ENCODE measurements at places on chromosomes 12 and 14. TPM values are rescaled to one million over a fixed set of nuclear protein-coding genes. Genes with fewer than 3 reads are reported as not detected.

- DNase-seq: no peak
Observed at GRCh38 chr14:21077672-21078071, 7.6 kb downstream of the ARHGEF40 start.

DNA sequence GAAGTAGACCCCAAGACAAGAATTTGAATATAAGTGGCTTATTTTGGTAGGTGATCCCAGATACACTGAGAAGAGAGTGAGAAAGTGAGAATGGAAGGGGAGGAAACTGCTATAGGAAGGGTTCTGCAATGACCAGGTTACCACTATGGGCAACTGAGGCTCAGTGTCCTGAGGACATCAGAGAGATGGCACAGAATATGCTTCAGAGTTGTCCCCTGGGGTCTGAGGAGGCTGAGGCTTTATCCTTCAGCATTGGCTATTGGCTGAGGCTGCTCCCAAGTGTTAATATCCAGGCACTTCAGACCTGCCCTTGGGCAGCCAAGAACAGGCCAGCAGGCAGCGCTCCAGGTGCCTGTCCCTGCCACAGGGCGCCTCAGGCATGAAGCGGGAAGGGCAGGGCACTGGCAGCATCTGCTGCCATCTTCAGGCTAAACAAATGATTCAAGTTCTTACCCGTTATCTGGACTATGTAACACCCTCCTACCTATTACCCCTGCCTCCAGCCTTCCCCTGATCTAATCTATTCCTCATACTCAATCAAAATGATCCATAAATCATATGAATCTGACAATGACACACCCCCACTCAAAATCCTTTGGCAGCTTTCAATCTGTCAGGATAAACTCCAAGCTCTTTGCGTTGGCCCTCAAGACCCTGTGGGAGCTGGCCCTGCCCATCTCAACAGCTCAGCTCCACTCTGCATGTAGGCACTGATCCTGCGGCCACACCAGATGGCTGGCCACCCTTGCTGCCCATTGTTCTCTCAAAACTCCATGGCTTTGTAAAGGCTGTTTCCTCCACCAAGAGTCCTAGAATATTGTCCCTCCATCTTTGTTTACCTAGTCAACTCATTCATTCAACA is 42.4 kb downstream of the CKAP4 start:
- DNase-seq: no peak

GRCh38 chr12:4268329-4269181 is 5.0 kb upstream of the CCND2 start:
- no peak for DNase-seq

DNA sequence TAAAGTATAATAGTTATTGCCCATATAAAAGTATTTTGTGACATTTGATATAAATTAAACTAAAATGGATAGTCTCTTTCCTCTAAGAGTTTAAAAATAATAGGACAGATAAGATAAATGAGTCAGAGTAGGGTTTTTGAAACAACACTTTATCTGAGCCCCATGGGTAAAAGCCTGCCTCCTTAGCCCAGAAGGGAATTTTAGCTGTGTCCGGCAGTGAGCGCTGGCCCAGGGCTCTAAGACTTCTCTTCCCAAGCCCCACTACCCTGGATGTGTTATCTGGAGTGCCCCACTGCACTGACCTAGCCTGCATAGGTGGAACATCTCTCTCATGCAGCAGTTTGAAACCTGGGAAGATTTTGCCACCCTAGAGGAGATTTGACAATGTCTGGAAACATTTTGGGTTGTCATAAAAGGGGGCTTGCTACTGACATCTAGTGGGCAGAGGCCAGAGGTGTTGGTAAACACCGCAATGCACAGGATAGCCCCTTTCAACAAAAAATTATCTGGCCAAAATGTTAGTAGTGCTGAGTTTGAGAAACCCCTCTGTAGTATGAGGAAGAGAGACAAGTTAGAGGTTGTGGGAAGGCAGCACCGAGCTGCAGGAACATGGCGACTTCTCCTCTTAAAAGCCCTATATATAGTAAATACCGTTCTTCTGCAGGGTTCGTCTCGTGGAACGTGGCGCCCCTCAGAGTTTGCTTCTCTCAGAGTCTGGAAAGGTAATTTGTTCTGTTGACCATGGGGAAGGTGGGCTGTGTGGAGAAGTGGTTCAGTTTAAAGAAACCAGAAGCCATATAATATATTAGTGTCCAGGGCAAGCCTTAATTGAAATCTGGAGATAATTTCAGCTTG is 29.3 kb upstream of the ATF1 start:
- DNase-seq: no peak

DNA sequence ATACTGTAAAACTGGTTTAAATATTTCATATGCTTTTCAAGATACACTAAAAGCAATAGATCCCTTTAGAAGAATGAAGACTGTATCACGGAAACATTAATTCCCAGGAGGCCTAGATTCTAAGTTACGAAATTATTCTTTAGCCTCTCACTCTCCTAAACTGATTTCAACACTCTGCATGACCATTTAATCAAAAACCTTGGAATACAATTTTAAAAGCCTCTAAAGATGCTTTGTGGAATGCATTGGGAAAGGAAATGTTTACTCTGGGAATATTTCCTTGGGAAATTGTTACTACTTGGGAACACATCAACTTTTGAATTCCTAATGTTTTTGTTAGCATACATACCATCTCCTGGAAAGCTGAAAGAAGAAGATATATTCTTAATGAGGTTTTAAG is 255.7 kb upstream of the FAR2 start:
- DNase-seq: no peak

GRCh38 chr12:95630496-95630895 is 79.2 kb upstream of the USP44 start:
- DNase-seq: no peak

DNA sequence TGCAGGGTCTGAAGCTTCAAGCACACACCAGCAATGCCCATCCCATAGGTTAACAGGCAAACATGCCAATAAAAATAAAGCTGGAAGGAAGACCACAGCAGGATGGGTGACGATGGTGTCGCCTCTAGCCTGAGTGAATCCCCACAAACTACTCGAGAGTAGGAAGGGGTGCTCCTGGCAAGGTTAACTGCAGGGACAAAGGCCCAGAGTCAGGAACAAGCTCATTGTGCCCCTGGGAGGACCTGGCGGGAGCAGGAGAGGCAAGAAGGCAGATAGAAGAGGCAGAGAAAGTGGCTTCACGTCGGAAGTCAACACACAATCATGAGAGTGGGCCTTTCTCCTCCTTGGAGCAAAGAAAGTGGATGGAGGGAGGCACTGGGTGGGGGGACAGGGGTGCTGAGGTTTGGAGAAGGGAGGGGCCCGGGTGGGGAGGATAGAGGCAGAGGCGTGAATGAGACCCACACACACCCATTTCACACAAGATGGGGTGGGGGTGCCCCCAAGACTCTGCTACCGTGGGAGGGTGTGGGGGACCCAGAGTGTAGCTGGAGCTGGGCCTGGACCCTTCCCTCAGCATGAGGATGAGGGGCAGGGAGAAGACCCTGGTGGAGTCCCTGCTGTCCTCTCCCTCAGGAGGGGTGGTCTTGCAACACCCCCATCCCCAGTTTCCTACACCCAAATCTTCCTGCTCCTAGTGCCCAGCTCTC is 43.1 kb downstream of the DIO3 start:
- no peak for DNase-seq

Gene TTC6
- 0.62 TPM for total RNA-seq
